Neuronal stem cell (in vitro differentiated cells): ENCODE measurements at places on chromosomes 6 and 20.

- H3K36me3 ChIP-seq = no peaks in the 10 kb centered on the region
- H3K27me3 ChIP-seq = no peaks in the 10 kb centered on the region
- peaks cover 7% of the 10 kb centered on the region for H3K4me1 ChIP-seq
These were observed 1.3 kb downstream of the PRND start for GRCh38 chr20:4722993-4723392.

DNA sequence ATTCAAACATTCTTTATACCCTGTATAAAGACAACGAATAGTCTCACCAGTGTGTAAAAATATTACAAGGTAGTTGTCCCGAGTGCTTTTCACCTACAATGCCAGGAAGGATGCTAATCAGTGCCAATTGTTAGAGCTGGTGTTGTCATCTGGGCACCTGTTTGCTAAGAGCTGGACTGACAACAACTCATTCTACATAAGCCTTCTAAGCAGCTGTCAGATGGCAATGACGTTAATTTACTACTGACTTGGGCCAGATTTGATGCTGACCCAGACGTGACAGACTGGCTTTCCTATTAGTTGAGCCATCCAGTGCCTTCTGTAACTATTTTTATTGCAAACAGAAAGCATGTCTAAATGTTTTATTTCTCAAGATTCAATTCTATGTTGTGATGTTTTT is 355.2 kb downstream of the ADGRB3 start:
- H3K27ac ChIP-seq = no peak overlapping the region
- no peak overlapping the region for H3K4me3 ChIP-seq
- no peaks in the 10 kb centered on the region for H3K27me3 ChIP-seq
- no peak for DNase-seq
- peaks cover 2% of the 10 kb centered on the region for H3K4me1 ChIP-seq
- peaks cover 10% of the 10 kb centered on the region for H3K36me3 ChIP-seq

GRCh38 chr6:41630069-41630468 is 8.2 kb upstream of the MDFI start:
- no peak overlapping the region for H3K27ac ChIP-seq
- DNase-seq = no peak
- no peak overlapping the region for H3K4me3 ChIP-seq
- no peaks in the 10 kb centered on the region for H3K36me3 ChIP-seq
- H3K27me3 ChIP-seq = peaks cover 18% of the 10 kb centered on the region

GRCh38 chr6:112877134-112878100 is 530.3 kb downstream of the RFPL4B start:
- no peak for DNase-seq
- H3K36me3 ChIP-seq = no peaks in the 10 kb centered on the region
- no peak overlapping the region for H3K4me3 ChIP-seq
- H3K27me3 ChIP-seq = no peaks in the 10 kb centered on the region

GRCh38 chr6:16277101-16277981 is 39.0 kb downstream of the GMPR start:
- H3K27me3 ChIP-seq = no peaks in the 10 kb centered on the region
- H3K27ac ChIP-seq = peak overlapping the region; percentile 8
- no peak overlapping the region for H3K4me3 ChIP-seq
- DNase-seq = peak; percentile 51
- H3K4me1 ChIP-seq = peaks cover 14% of the 10 kb centered on the region

- H3K4me1 ChIP-seq = no peaks in the 10 kb centered on the region
- no peak overlapping the region for H3K27ac ChIP-seq
- H3K36me3 ChIP-seq = no peaks in the 10 kb centered on the region
- H3K4me3 ChIP-seq = no peak overlapping the region
These were observed 263.4 kb downstream of the ARHGAP18 start for GRCh38 chr6:129446272-129447197.

- H3K4me1 ChIP-seq = no peaks in the 10 kb centered on the region
- DNase-seq = no peak
- no peaks in the 10 kb centered on the region for H3K36me3 ChIP-seq
- no peak overlapping the region for H3K4me3 ChIP-seq
- no peaks in the 10 kb centered on the region for H3K27me3 ChIP-seq
These were observed 108.7 kb downstream of the MYB start for GRCh38 chr6:135289816-135290215.

DNA sequence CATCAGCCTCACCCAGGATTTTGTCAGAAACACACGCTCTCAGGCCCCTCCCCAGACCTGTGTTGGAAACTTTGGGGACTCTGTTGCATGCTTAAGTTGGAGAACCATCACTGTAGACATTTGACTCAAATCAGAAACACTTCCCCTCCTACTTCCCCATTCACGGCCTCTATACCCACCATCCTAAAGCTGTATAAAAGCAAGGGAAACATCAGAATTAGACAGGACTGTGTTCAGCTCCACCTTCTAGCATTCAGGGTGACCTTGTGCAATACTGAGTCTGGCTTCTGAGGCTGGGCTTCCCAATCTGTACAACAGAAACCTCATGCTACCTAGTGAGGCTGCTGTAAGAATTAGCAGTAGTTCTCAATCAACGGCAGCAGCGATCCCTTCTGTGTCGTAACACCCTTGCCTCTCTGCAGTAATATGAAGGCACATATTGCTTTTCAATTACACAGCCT is 252.3 kb downstream of the LY86 start:
- H3K36me3 ChIP-seq = no peaks in the 10 kb centered on the region
- H3K27ac ChIP-seq = no peak overlapping the region
- H3K27me3 ChIP-seq = no peaks in the 10 kb centered on the region
- DNase-seq = no peak

- peaks cover 2% of the 10 kb centered on the region for H3K4me1 ChIP-seq
- H3K4me3 ChIP-seq = no peak overlapping the region
- H3K36me3 ChIP-seq = no peaks in the 10 kb centered on the region
- H3K27ac ChIP-seq = no peak overlapping the region
- H3K27me3 ChIP-seq = no peaks in the 10 kb centered on the region
- no peak for DNase-seq
These were observed 24.0 kb downstream of the IL20RA start for GRCh38 chr6:137020776-137021175.

GRCh38 chr20:58523971-58524315 is 8.7 kb upstream of the APCDD1L start:
- no peak overlapping the region for H3K4me3 ChIP-seq
- no peaks in the 10 kb centered on the region for H3K27me3 ChIP-seq
- H3K36me3 ChIP-seq = no peaks in the 10 kb centered on the region
- H3K27ac ChIP-seq = peak overlapping the region; percentile 2
- no peak for DNase-seq

DNA sequence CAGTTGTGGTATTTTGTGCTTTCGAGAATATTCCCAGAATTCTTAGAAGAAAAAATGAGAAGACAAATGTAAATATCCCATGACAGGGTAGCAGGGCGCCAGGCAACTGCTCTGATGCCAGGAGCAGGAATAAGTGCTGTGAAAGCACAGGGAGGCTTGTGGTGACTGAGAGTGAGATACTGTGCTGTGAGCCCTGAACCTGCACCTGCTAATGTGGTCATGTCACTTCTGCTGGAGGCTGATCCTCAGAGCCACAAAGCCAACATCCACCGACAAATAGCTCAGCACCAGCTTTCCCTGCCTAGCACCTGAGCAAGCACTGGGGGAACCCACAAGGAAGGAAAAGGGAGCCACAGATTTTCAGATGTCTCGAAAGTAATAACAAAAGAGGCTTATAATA is 368.6 kb upstream of the CDH4 start:
- no peak overlapping the region for H3K27ac ChIP-seq
- no peak overlapping the region for H3K4me3 ChIP-seq
- no peaks in the 10 kb centered on the region for H3K36me3 ChIP-seq
- no peak for DNase-seq
- H3K27me3 ChIP-seq = no peaks in the 10 kb centered on the region

- peaks cover 8% of the 10 kb centered on the region for H3K4me1 ChIP-seq
- no peaks in the 10 kb centered on the region for H3K36me3 ChIP-seq
- H3K4me3 ChIP-seq = peak overlapping the region; percentile 86
- DNase-seq = peak; percentile 15
- no peaks in the 10 kb centered on the region for H3K27me3 ChIP-seq
These were observed 45.2 kb downstream of the DPPA5 start for GRCh38 chr6:73308712-73309534.

- peak overlapping the region; percentile 77 for H3K4me3 ChIP-seq
- H3K27ac ChIP-seq = no peak overlapping the region
- H3K27me3 ChIP-seq = no peaks in the 10 kb centered on the region
- peak; percentile 92 for DNase-seq
These were observed 567 bp upstream of the FNDC11 start for GRCh38 chr20:63553251-63553932.

DNA sequence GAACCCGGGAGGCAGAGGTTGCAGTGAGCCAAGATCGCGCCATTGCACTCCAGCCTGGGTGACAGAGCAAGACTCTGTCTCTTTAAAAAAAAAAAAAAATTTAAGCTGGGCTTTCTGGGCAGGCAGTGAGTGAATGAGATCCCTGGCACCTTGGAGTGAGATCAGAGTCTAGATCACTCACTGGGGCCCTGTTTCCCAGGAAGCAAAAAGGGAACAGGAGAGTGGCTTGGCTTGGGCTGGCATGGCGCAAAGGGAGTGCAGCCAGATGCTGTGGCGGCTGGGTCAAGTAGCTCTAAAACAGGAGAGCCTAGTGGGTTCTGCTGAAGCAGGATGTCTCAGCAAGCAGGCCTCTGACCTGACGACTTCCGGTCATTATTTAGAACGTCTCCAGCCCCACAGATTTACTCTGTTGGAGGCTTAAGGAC is 10.4 kb downstream of the PLCG1 start:
- no peak overlapping the region for H3K4me3 ChIP-seq
- H3K4me1 ChIP-seq = peaks cover 3% of the 10 kb centered on the region
- DNase-seq = no peak
- peaks cover 94% of the 10 kb centered on the region for H3K36me3 ChIP-seq
- H3K27ac ChIP-seq = no peak overlapping the region

DNA sequence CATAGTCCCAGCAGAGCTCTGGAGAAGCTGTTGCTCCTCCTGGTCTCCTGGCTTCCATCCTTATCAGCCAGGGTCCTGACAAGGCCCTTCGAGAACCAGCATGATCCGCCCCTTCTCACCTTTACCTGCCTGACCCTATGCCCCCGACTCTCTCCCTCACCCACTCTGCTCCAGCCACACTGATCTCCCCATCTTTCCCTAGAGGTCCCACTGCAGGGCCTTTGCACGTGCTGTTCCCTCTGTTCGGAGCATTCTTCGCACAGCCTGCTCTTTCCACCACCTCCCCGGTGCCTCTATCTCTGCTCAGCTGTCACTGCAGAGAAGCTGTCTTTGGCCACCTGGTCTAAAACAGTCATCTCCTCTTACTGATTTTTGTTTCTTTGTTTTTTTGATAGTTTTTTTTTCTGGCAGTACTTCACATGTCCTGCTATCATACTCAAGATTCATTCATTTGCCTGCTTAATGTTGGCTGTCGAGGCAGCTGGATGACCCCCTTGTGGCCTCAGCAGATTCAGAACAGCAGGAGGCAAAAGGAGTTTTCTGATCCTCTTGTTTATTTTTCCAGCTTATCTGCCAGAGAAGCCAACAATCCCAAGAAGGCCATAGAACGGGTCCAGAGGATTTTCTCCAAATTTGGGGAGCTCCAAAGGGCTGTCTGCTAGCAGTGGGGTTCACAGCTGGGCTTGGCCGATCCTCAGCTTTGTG is 1.6 kb upstream of the PTGIS start:
- no peaks in the 10 kb centered on the region for H3K36me3 ChIP-seq
- no peak overlapping the region for H3K4me3 ChIP-seq
- peaks cover 55% of the 10 kb centered on the region for H3K27me3 ChIP-seq
- DNase-seq = no peak

- H3K4me3 ChIP-seq = no peak overlapping the region
- H3K36me3 ChIP-seq = no peaks in the 10 kb centered on the region
- DNase-seq = no peak
- H3K27me3 ChIP-seq = no peaks in the 10 kb centered on the region
- no peaks in the 10 kb centered on the region for H3K4me1 ChIP-seq
These were observed 15.7 kb downstream of the MANEA start for GRCh38 chr6:95593025-95593424.
